ENCODE measurements at places on chromosomes 16 and 17.
A peak's percentile ranks its signal among the peaks of the same experiment; 100 is the strongest.

DNA sequence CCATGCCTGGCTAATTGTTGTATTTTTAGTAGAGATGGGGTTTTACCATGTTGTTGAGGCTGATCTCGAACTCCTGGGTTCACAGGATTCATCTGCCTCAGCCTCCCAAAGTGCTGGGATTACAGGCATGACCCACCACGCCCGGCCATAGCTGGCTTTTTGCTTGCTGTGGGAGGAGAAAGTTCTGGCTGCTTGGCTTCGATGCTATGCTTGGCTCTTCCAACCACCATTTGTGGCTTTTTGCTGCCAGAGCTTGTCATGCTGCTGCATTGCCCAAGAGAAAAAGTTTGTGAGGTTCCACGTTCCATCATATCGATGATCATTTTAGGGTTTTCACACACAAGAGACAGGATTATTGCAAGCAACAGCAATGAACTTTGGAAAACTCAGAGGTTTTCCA, 16.2 kb downstream of the BMERB1 start:
- no peak for DNase-seq

DNA sequence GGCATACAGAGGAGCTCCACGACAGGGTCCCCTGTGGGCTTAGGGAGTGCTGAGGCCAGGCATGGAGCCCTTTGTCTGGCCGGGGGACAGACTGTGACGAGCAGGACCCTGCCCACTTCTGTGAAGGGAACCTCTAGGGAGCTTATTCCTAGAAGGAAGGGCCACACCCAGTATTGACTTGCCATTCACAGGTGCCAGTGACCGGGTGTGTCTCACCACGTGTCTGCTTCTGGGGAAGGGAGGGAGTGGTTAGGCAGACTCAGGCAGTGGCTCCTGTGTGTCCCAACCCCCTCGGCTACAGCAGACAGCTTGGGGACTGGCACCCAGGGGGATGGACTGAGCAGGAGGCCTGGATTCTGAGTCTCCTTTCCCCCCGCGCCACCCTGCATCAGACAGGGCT, 57.2 kb downstream of the SOCS1 start:
- DNase-seq: no peak

DNA sequence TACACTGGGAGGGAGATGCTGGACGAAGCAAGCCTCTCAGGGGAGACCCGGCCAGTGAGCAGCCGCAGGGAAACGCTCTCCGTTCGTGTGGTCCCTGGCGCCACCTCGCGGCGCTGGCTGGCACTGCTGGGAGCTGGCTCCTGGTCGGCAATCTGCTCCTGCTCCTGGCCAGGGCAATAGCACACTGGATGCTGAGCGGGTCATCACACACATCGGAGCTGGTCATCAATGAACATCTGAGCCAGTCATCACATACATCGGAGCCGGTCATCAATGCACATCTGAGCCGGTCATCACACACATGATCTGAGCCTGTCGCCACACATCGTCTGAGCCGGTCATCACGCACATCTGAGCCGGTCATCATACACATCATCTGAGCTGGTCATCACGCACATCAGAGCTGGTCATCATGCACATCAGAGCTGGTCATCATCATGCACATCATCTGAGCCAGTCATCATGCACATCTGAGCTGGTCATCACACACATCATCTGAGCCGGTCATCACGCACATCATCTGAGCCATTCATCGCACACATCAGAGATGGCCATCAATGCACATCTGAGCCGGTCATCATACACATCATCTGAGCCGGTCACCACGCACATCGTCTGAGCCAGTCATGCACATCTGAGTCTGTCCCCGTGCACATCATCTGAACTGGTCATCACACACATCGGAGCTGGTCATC, 217.3 kb downstream of the RBFOX3 start:
- peak; percentile 65 for DNase-seq

GRCh38 chr16:58652741-58653140, 23.1 kb upstream of the CNOT1 start:
- no peak for DNase-seq

DNA sequence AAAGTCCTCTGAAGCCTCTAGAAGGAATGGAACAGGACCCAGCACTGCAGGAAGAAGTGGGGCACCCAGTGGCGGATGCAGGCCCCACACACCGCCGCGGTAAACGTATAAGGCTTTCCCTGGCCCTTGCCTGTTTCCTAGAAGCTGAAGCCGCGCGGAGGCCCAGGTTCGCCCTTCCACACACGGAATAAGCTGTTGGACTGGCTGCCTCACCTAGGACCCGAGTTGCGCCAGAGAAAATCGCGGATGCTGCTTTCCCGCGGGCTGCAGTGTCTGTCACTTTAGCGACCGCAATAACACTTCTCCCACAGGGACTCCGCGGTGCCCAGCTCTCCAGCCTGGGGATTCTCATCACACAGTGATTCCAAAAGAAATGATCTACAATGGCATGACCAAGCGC, 1736.9 kb downstream of the TP53TG3F start:
- no peak for DNase-seq

- no peak for DNase-seq
These were observed 67.3 kb upstream of the PLCG2 start for GRCh38 chr16:81711657-81712319.

DNA sequence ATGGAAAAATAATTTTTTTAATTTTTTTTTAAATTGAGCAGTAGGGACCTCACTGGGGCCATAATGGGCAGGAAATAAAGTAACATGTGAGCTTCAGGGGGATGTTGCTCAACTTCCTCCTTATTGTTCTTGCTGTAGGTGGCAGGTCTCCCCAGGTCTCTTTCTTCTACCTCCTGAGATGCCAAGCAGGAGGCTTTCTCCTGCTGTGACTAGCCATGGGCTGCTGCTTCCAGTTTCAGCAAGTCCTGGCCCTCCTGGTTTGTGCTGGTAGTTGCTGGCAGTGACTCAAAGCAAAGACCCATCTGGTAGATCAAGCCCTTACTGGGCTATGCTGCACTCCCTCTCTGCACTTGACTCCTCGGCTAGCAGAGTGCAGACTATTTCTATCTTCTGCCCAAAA, 2.3 kb downstream of the DPEP2NB start:
- DNase-seq: no peak

DNA sequence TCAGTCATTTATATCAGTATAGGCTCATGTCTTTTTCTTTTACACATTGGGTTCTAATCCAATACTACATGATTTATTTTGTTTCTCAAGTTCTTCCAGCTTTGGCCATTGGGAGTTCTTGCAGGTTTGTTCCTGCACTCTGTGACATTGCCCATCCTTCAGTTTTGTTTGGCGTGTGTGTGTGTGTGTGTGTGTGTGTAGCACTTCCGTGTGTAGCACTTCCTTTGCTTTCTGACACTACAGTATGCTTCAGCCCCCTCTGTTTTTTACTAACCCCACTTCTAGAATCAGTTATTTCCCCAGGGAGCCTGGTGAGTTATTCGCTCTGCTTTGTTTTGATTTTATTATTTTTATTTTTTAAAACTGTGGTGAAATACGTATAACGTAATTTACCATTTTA, 75.6 kb upstream of the LGALS9 start:
- DNase-seq: no peak

DNA sequence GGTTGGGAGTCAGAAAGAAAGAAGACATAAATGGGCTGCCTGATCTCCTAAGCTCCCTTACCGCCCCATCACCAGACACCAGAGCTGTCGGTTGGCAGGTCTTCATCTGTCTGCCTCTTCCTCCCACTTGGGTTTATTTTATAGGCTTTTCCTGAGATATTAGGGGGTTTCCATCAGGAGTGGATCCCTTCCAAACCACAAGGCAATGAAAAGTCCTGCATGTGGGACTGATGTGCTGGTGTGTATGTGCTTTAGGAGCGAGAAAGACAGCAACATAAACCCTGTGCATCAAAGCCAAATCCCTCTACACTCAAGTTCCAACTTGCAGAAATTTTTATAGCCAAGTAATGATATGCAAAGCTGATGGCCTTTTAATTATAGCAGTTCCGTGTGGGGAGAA, 389.5 kb downstream of the SLC39A11 start:
- no peak for DNase-seq

All from stimulated activated CD4-positive, alpha-beta T cell treated with anti-CD3 and anti-CD28 coated beads, Interleukin-1b, Interleukin-23, amount 100 ng/mL, for 4 hours (primary cell).